ENCODE measurements at places on chromosomes 2 and 18.
A peak's percentile ranks its signal among the peaks of the same experiment; 100 is the strongest.

DNA sequence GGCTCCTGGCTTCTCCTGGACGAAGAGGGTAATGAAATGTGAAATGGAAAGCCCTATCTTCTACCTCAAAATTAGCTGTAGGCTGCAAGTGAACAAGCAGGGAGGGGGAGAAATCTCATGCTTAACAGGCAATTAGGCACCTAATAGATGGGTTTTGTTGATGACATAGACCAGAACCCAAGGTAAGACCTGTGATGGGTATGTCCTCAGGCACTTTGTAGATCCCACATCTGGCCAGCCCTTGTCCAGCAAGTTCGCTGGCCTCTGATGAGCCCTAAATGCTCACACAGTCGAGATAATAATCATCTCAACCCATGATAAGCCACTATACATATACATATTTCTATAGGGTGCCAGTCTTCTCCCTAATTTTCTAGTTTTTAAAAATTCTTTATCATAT, 82.6 kb downstream of the MARCO start:
- no peak for DNase-seq

GRCh38 chr2:27290549-27290948, 8.3 kb downstream of the TRIM54 start:
- DNase-seq, result no peak

DNA sequence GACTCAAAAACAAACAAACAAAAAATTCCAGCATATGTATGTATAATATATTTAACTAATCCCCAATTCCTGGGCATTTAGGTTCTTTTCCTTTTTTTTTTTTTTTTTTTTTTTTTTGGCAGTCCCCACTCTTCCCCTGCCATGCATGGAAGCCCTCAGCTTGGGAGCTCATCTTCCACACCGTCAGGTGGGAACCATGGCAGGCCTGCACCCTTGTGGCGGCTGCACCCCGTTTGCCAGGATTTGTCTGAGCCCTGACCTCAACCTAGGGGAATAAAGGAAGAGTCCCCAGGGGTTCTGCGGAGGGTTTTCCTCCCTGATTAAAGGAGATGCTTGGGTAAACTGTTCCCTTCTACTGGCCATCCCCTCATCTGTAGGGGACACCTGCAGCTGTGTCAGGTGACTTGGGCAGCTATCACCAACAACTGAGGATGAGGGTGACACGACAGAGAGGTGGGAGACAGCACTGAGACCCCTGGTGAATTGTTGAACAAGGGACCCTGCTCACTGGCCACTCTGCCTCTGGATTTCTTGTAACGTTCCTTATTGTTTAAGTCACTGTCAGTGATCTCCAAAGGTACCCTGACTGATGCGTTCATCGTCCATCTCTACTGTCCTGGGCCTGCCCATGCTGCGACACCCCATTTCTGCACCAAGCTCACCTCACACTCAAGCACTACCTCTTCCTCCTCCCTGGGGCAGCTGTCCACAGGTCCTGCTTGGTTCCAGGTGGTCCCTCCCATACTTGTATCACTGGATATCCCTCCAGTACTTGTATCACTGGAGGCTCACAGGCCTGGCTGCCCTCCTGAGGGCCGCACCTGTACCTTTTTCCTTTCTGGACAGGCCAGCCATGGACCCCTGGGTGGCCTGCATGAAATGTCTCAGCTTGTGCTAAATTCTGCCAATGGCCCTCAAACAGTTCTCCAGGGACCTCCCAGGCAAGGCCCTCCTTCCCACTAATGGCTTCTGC, 14.5 kb downstream of the TMEM185B start:
- DNase-seq, result no peak

DNA sequence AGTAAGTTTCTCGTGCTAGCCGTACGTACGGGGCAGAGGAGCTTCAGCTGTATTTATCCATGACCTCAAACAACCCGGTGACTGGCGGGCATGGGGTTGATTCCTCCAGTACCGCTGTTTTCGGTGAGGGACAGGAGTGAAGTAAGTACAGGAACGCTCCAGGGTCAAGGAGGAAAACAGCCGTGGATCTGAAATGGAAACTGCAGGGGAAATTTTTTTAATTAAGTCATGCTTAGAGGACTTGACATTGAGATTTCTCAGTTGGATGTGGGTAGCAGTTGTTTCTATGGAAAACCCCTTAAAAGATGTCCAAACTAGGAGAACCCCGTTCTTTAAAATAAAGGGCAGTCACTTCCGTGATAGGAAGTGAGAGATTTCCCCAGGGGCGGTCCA, 1.2 kb downstream of the RAB12 start:
- peak; percentile 17 for DNase-seq

DNA sequence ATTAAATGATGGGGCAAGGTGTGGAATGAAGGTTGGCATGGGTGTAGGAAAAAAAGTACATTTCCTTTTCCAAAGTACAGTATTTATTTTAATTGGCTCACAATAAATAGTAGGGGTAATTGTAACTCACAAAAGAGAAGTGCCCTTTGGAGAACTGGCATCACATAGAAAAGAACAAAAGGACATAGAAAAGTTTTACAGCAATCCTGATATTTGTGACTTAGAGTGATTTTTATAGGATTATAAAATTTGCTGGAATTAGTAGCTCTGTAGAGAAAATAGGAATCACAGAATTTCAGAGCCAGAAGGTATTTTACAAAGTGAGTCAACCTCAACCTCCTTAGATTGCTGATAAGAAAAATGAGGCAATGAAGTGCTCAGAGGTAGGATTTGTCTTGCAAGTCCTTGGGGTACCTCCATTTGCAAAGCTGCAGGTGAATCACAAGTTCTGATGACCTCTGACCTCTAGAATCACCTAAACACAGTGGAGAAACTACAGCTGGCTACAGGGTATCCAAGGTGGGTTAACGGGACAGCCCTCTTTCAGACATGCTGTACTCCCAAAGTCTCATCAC, 133.6 kb downstream of the SOCS6 start:
- DNase-seq, result no peak

DNA sequence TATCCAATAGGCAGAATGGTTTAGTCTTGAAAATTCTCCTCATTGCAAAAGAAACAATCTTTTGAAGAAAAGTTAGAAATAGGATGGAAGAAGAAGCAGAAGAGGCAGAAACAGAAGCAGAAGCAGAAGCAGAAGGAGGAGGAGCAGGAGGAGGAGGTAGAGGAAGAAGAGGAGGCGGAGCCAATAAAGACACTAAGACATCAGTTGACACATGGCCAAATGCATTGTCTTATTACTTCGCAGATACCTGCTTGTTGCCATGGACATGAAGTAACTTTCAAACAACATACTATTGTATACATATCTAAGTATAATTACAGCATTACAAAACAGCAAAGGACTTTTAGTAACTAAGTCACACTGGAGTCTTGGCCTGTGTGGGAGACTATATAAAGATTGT, 606.3 kb downstream of the METTL4 start:
- DNase-seq, result no peak

GRCh38 chr2:72011370-72011689, 136.3 kb downstream of the CYP26B1 start:
- DNase-seq, result no peak

DNA sequence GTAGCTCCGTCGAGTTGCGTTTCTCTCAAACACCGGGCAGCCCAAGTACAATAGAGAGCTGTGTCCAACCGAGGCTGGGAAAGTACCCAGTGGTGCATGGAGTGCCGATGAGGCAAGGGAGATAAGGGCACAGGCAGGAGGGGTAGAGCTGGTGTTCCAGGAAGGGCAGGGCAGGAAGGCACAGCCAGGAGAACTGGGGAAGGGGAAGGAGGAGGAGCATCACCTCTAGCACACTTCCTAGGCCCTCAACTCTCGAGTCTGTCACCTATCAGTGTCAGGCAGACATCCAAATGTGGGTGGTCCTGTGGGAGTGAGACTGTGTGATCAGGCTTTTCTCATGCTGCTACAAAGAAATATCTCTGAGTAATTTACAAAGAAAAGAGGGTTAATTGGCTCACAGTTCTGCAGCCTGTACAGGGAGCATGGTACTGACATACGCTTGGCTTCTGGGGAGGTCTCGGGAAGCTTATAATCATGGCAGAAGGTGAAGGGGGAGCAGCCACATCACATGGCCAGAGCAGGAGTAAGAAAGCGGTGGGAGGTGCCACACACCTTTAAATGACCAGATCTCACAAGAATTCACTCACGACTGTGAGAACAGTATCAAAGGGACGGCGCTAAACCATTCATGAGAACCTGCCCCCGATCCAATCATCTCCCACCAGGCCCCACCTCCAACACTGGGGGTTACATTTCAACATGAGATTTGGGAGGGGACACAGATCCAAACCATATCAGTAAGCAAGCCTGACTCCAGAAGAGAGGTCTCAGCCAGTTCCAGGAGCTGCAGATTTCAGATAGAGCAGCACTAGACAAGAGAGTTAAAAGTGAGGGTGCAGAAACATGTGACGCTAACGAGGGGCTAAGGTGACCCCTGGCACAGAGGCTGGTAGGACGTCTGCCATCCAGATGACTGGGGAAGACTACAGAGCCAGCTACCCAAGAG, 75.7 kb downstream of the MBOAT2 start:
- DNase-seq, result no peak

DNA sequence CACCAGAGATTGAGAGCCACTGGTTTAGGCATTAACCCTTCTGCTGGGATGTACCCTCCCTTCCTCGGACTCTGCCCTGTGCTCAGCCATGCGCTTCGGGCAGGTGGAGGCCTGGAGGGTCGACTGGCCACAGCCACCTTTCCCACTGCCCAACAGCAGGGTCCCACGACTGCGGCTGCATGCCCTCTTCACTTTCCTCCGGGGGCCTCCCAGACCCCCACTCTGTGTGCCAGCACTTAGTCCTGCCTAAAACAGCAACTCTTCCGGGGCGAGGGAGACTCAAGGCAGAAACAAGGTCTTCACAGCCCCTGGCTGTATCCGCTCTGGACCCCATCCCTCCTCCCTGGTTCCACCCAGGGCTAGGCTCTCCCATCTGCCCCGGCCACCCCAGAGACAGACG, 31.3 kb upstream of the BIN1 start:
- DNase-seq, result no peak

- no peak for DNase-seq
Observed at GRCh38 chr2:231988179-231988866, 26.8 kb downstream of the DIS3L2 start.

DNA sequence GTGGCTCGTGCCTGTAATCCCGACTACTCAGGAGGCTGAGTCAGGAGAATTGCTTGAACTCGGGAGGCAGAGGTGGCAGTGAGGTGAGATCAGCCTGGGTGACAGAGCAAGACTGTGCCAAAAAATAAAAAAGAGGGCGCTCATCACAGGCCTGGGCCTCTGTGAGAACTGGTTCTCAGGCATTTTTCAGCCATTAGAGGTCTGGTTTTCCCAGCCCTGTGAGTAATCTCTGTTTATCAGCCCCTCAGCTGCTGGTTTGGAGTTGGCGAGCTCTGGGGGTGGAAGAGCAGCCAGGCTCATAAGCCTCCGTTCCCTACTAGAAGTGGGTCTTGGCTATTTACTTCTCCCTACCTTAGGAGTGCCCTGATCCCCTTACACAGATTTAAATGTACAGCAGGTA, 53.1 kb downstream of the CHRNA1 start:
- no peak for DNase-seq

DNA sequence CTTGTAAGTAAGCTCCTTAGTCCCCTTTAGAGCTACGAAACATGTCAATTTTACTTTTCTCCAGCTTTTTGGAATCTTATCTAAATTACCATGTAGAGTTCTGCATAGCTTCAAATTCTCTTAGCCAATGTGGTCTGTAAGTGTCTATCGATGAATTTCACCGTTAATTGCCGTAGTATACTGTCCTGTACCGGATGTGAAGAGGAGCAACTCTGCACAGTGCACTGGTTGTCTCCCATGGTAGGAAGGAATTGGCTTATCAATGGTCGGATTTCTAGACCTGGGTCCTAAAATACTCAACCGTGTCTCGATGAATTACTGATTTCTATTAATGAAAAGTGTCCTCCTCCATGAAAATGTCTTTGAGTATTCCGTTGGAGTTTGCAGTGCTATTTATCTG, 1.9 kb downstream of the NOP58 start:
- no peak for DNase-seq

GRCh38 chr2:149364839-149365238, 34.5 kb downstream of the LYPD6 start:
- DNase-seq, result no peak

GRCh38 chr2:205731583-205731981, 49.3 kb downstream of the NRP2 start:
- DNase-seq, result no peak

DNA sequence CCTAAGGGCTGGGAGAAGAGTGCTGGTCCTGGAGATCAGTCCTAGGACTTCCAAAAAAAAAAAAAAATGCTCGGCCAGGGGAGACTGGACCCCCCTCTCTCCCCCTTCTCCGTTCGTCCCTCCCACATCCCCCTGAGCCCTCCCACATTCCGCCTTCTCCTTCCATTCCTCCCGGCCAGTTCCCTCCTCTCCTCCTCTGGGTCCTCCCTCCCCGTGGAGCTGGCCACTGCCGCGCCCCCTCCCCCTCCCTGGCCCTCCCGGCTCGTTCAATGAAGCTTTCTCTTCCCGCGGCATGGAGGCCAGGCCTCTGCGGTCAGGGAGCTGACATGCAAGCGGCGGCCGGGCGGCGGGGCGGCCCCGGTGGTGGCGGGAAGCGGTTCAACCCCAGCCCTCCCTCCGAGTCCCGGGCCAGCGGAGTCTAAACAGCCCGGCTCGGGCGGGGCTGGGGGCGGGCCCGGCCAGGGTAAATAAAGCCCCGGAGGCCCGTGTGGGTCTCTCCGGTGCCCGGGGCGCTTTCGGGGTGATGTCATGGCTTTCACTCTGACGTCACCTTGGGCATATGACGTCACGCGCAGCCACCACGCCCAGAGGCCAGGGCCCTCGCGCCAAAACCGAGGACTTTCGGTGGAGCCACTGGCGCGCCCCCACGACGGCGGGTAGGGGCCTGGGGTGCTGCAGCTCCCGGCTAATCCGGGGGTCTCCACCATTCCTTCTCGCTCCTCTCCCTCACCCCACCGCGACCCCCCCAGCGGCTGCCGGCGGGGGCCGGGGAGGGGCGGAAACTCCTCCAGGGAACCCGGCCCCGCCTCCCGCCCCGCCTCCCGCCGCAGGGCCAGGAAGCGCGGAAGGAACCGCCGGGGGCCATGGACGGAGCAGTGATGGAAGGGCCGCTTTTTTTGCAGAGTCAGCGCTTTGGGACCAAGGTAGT, at the start of the genes DOK1 and LOXL3:
Gene DOK1 (plus strand): TSS at position 829 of the 928 bp plus-strand sequence. CDS start 35 bp downstream, at position 864.
Gene LOXL3 (minus strand): TSS at position 51 of the 928 bp plus-strand sequence. CDS start 1,308 bp downstream, outside the sequence.
- peak; percentile 86 for DNase-seq

- DNase-seq, result no peak
Observed at GRCh38 chr2:121647396-121647795, 1.9 kb downstream of the CLASP1 start.

- DNase-seq, result peak; percentile 40
Observed at GRCh38 chr2:86453836-86454235, 12.7 kb downstream of the KDM3A start.

- DNase-seq, result no peak
Observed at GRCh38 chr2:241074065-241074818, 27.8 kb downstream of the MTERF4 start.

DNA sequence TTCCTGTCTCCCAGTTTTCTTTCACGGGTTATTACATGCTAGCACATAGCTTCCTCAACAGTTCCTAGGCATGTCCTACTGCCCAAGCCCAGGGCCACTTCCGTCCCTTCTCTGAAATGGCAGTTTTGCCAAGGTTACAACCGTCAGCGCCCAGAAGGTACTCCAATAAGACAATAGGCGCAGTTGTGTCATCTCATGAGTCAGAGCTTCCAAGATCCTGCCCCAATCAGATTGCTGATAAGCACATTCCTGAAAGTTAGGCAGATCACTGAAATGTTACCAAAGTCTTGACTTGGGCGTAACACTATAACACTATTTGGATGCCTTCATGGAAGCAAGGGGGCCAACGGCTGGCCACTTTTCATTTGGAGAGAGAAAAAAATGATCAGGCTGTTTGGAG, 34.2 kb downstream of the GKN2 start:
- DNase-seq, result no peak

- no peak for DNase-seq
Observed at GRCh38 chr18:69358212-69358895, 42.3 kb upstream of the DOK6 start.

All from thyroid gland (tissue), 4 donors.